ENCODE measurements at places on chromosomes 5 and 9.

GRCh38 chr9:110224583-110224982, 16.6 kb upstream of the C9orf152 start:
- no peak for DNase-seq

DNA sequence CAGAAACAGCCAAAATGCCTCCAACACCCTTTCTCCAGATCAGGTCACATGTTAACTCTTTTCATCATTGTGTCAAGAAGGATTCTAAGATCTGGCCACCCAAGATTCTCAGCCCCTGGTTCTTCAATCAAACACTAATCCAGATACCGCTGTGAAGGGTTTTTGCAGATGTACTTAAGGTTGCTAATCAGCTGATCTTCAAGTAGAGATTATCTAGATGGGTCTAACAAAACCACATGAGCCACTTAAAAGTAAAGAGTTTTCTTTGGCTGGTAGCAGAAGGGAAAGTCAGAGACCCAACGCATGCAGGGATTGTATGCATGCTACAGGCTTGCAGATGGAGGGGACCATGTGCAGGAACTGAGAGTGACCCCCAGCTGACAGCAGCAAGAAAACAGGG, 267.9 kb downstream of the CDK5RAP2 start:
- DNase-seq: no peak

DNA sequence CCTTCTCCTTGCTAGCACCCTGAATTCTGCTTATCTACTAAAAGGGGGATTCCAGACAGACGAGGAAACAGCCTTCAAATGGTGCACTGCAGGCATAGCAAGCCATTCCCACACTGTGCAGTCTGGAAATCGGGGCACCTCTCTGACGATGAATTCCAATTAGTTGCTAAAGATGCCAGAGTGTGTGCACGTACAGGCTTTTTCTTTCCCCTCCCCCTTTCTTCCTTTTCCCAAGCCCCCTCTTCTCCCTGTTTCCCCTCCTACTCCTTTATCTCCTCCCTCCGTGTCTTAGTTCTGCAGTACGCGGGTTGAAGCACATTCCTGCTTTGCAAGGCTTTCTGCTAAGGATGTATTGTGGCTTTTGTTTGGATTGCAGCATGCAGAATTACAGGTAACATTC, at the start of gene GPR21:
Gene GPR21, plus strand, starts transcription at position 316 of the 400 bp plus-strand sequence. CDS start 900 bp downstream, outside the sequence.
- no peak for DNase-seq

- DNase-seq: no peak
Measured at GRCh38 chr9:82513242-82513751, 524.7 kb downstream of the SPATA31D1 start.

DNA sequence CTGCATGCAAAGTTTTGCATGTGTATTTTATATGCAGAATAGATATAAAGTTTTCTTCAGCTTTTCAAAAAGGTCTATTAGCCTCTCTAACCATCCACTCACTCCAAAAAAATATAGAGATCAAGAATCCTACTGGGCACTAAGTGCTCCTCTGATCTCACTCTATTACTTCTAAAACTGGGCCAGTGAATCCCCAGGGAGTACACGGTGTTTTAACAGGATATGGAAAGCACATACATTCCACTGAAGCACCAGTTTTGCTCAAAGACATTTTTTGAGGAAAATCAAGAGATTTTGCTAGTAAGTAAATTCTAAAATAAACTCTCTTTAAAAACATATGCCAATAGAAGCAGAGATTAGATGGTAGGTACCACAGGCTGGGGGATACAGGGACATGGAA, 95.2 kb downstream of the DEPDC1B start:
- DNase-seq: no peak

GRCh38 chr9:36064448-36065037, 27.8 kb downstream of the RECK start:
- no peak for DNase-seq

GRCh38 chr5:96880444-96881164, 4.3 kb downstream of the ERAP2 start:
- DNase-seq: no peak
